Body of pancreas (tissue), 4 donors: ENCODE measurements at places on chromosomes 11 and 22. TPM values are rescaled to one million over a fixed set of nuclear protein-coding genes. Genes with fewer than 3 reads are reported as not detected.

The DSCAML1 gene
- total RNA-seq, result 1.6 TPM

The APOL5 gene
- total RNA-seq, result not detected

The SLC43A1 gene
- total RNA-seq, result 87.7 TPM

The HBB gene
- not detected for total RNA-seq

The MICALL1 gene
- 19.2 TPM for total RNA-seq

The MRGPRX3 gene
- not detected for total RNA-seq

The YDJC gene
- 45.7 TPM for total RNA-seq

The MMP1 gene
- total RNA-seq, result not detected

The MMP10 gene
- not detected for total RNA-seq

GRCh38 chr11:40597546-40598113 is 861.8 kb downstream of the LRRC4C start:
- no peaks in the 10 kb centered on the region for H3K36me3 ChIP-seq
- no peak for DNase-seq
- H3K27me3 ChIP-seq, result no peaks in the 10 kb centered on the region
- H3K4me1 ChIP-seq, result no peaks in the 10 kb centered on the region

- H3K27me3 ChIP-seq, result no peaks in the 10 kb centered on the region
- no peak for DNase-seq
- peaks cover 18% of the 10 kb centered on the region for H3K4me1 ChIP-seq
- no peaks in the 10 kb centered on the region for H3K36me3 ChIP-seq
- H3K27ac ChIP-seq, result no peak within 1 kb of the TSS
- H3K4me3 ChIP-seq, result no peak within 1 kb of the TSS
These were observed at the start of gene ART1 for GRCh38 chr11:3644817-3645235. Gene ART1, plus strand, starts transcription at chr11:3645128. Its CDS starts 14,086 bp downstream, at chr11:3659214.

- H3K4me1 ChIP-seq, result peaks cover 15% of the 10 kb centered on the region
- H3K27me3 ChIP-seq, result no peaks in the 10 kb centered on the region
- H3K4me3 ChIP-seq, result no peak overlapping the region
These were observed 105.0 kb downstream of the TSPAN18 start for GRCh38 chr11:44831605-44832394.

GRCh38 chr22:37739611-37740049 is 42.8 kb downstream of the TRIOBP start:
- DNase-seq, result no peak
- no peaks in the 10 kb centered on the region for H3K27me3 ChIP-seq
- no peak overlapping the region for H3K27ac ChIP-seq
- H3K4me3 ChIP-seq, result no peak overlapping the region

DNA sequence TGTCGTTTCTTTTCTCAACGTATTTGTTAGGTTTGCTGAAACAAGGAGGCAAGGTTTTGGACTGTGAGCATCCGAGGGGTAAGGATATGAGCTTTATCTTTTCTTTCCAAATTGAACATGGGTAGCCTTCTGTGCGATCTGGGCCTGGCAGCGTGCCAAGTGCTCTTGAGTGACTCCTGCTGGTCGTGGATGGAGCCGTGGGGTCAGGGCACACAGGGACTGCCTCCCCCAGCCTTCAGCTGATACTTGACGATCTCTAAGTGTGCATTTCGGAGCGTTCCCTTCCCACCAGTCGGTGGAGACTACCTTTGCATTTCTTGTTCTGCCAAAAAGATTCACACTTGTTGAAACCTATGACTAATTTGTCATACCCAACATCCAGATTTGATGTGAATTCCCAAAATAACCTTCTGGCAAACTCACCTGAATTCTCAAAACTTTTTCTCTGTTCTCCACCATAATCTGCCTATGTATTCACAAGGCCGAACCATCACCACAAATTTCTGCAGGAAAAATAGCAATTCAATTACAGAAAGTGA is 40.1 kb upstream of the CLMP start:
- no peak overlapping the region for H3K4me3 ChIP-seq
- H3K4me1 ChIP-seq, result no peaks in the 10 kb centered on the region
- no peaks in the 10 kb centered on the region for H3K36me3 ChIP-seq
- H3K27me3 ChIP-seq, result no peaks in the 10 kb centered on the region
- DNase-seq, result peak; percentile 26
- H3K27ac ChIP-seq, result no peak overlapping the region

DNA sequence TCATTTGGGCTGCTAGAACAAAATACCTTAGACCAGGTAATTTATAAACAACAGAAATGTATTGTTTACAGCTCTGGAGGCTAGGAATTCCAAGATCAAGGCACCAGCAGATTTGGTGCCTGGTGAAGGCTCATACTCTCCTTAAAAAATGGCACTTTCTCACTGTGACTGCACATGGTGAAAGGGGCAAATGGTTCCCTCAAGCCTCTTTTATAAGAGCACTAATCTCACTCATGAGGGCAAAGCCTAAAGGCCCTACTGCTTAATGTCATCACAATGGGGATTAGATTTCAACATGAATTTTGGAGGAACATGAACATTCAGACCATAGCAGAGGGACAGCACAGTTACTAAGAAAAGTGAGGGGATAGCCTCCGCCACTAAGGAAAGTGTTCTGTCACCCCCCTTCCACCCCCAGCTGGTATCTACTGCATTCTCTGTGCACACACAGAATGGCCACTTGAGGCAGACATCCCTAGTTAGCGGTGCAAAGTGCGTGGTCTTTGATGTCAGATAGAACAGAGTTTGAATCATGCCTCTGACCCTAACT is 47.2 kb upstream of the CEP295 start:
- peaks cover 27% of the 10 kb centered on the region for H3K4me1 ChIP-seq
- H3K4me3 ChIP-seq, result no peak overlapping the region
- H3K27ac ChIP-seq, result no peak overlapping the region
- no peak for DNase-seq

DNA sequence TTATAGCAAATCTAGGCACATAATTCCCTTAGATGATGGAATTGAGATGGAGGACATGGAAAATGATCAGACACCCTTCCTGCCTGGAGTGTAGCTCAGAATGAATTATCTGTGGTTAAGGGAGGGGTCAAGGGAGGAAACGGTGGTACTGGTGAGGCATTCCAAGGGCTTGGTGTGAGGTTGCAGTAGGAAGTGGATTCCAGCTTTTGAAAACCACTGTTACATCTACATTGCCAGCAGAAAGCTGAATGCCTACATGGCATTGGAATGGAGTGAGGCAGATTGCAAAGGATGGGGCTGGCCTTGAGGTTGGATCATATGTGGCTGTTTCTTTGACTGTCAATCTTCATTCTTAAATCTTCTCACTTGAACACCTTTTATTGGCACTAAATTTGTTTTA is 684.4 kb downstream of the NTM start:
- H3K27ac ChIP-seq, result no peak overlapping the region
- H3K4me3 ChIP-seq, result no peak overlapping the region
- no peaks in the 10 kb centered on the region for H3K36me3 ChIP-seq
- DNase-seq, result no peak

- no peaks in the 10 kb centered on the region for H3K36me3 ChIP-seq
- H3K4me3 ChIP-seq, result no peak overlapping the region
- DNase-seq, result no peak
- no peak overlapping the region for H3K27ac ChIP-seq
- H3K4me1 ChIP-seq, result no peaks in the 10 kb centered on the region
These were observed 120.1 kb upstream of the SLC5A12 start for GRCh38 chr11:26841818-26842473.

DNA sequence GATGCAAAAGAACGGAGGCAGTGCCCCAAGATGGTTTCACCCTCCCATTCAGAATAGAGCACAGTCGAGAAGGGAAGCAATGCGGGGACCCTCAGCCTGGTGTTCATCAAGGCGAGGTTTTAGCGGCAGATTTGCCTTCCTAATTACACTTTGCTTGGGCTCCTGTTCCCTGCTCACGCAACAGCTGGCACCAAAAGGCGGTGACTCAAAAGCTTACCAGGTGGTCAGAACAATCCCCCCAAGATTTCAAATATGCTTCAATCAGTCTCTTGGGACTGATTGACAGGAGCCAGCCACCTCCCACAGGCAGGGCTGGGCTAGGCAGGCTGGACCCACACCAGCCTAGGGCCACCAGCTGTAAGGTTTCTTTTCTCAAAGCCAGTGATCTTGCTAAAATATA is 14.2 kb downstream of the IGSF9B start:
- H3K27ac ChIP-seq, result no peak overlapping the region
- no peak overlapping the region for H3K4me3 ChIP-seq
- no peak for DNase-seq
- H3K27me3 ChIP-seq, result no peaks in the 10 kb centered on the region
- no peaks in the 10 kb centered on the region for H3K36me3 ChIP-seq

DNA sequence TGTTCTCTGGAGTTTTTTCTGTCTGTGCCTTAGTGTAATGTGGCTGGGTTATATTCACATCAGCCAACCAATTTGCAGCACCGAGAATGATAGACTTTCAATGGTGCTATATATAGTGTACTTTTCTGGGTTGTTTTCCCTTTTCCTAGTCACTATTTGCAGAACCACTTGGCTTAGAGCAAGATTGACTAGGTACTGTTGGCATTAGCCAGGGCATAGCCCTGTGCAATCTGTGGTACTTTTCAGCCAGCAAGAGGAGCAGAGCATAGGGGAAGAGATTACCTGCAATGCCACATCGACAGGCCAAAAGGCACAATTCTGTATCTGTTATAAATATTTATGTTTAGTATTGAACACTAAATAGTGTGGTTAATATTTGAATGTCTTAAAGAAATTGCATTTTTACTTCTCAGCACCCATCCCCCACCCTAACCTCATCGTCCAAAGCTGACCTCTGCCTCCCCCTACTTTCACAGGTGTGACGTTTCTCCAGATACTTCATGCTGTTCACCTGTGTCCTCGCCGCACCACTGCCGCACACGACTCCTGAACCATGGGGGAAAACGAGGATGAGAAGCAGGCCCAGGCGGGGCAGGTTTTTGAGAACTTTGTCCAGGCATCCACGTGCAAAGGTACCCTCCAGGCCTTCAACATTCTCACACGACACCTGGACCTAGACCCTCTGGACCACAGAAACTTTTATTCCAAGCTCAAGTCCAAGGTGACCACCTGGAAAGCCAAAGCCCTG is 51.4 kb downstream of the MICAL2 start:
- no peaks in the 10 kb centered on the region for H3K36me3 ChIP-seq
- H3K27me3 ChIP-seq, result no peaks in the 10 kb centered on the region
- no peak overlapping the region for H3K4me3 ChIP-seq
- no peak overlapping the region for H3K27ac ChIP-seq

GRCh38 chr11:83241291-83241946 is 44.7 kb downstream of the CCDC90B start:
- H3K4me1 ChIP-seq, result peaks cover 2% of the 10 kb centered on the region
- no peaks in the 10 kb centered on the region for H3K27me3 ChIP-seq
- no peaks in the 10 kb centered on the region for H3K36me3 ChIP-seq
- no peak overlapping the region for H3K27ac ChIP-seq
- DNase-seq, result peak; percentile 83
- H3K4me3 ChIP-seq, result no peak overlapping the region

GRCh38 chr11:8681837-8682302 is 595 bp downstream of the TRIM66 start:
- H3K27ac ChIP-seq, result peak overlapping the region; percentile 96
- DNase-seq, result no peak
- peak overlapping the region; percentile 68 for H3K4me3 ChIP-seq
- peaks cover 12% of the 10 kb centered on the region for H3K36me3 ChIP-seq

DNA sequence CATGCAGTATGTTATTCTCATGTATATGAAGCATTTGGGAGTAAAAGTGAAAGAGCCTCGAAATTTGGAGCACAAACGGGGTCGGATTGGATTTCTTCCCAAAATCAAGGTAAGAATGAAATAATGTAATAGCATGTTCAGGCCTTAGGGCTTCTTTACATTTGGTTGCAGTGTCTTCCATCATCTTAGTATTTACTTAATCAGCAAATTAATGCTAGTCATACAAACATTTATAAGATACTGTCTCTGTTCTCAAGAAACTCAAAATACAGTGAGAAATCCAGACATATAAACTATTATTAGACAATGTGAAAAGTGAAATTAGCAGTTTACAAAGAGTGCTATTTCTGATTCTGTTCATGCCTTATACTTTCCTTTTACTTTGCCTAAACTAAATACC is 63.3 kb upstream of the GRIK4 start:
- no peaks in the 10 kb centered on the region for H3K4me1 ChIP-seq
- no peak overlapping the region for H3K4me3 ChIP-seq
- H3K36me3 ChIP-seq, result peaks cover 11% of the 10 kb centered on the region
- H3K27ac ChIP-seq, result no peak overlapping the region
- H3K27me3 ChIP-seq, result no peaks in the 10 kb centered on the region

DNA sequence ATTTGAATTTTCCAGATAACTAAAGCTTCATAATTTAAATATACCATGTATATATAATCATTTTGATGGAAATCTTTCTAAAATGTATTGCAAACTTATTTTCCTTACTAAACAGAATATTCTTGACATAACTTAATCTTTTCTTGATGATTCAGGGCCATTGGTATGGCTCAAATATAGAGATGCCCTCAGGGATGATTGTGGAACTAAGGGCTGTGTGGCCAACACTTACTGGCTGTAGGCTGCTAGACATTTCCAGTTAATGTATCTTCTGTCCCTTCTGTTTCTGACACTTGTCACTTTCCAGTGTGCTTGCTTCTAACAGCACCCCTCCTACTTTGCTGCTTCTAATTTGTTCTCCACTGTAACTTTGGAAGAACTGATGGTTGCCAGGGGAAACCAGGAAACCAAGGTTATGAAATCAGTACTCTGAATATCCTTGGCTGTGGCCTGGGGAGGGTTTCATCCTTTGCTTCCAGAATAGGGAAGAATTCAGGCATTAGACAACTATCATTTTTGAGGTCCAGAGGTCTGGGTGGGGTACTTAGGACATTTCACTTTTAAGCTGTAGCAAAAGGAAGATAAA is 697.2 kb downstream of the ETS1 start:
- H3K4me3 ChIP-seq, result no peak overlapping the region
- H3K4me1 ChIP-seq, result no peaks in the 10 kb centered on the region
- H3K27me3 ChIP-seq, result no peaks in the 10 kb centered on the region
- no peaks in the 10 kb centered on the region for H3K36me3 ChIP-seq
- H3K27ac ChIP-seq, result no peak overlapping the region

- H3K4me3 ChIP-seq, result no peak overlapping the region
- no peaks in the 10 kb centered on the region for H3K27me3 ChIP-seq
- peaks cover 34% of the 10 kb centered on the region for H3K4me1 ChIP-seq
- no peak overlapping the region for H3K27ac ChIP-seq
These were observed 12.1 kb downstream of the PPM1F start for GRCh38 chr22:21940521-21940920.

- no peaks in the 10 kb centered on the region for H3K27me3 ChIP-seq
- H3K4me1 ChIP-seq, result peaks cover 18% of the 10 kb centered on the region
- H3K36me3 ChIP-seq, result no peaks in the 10 kb centered on the region
These were observed at the start of gene CD248 for GRCh38 chr11:66316849-66317251. Gene CD248, minus strand, starts transcription at chr11:66317044. Its CDS starts 17 bp downstream, at chr11:66317027.

- peak overlapping the region; percentile 48 for H3K27ac ChIP-seq
- no peaks in the 10 kb centered on the region for H3K27me3 ChIP-seq
- H3K36me3 ChIP-seq, result no peaks in the 10 kb centered on the region
- H3K4me3 ChIP-seq, result no peak overlapping the region
- H3K4me1 ChIP-seq, result peaks cover 27% of the 10 kb centered on the region
- no peak for DNase-seq
These were observed 324.3 kb downstream of the TBC1D22A start for GRCh38 chr22:47086596-47087248.
